ENCODE measurements at places on chromosomes 5 and 9.

DNA sequence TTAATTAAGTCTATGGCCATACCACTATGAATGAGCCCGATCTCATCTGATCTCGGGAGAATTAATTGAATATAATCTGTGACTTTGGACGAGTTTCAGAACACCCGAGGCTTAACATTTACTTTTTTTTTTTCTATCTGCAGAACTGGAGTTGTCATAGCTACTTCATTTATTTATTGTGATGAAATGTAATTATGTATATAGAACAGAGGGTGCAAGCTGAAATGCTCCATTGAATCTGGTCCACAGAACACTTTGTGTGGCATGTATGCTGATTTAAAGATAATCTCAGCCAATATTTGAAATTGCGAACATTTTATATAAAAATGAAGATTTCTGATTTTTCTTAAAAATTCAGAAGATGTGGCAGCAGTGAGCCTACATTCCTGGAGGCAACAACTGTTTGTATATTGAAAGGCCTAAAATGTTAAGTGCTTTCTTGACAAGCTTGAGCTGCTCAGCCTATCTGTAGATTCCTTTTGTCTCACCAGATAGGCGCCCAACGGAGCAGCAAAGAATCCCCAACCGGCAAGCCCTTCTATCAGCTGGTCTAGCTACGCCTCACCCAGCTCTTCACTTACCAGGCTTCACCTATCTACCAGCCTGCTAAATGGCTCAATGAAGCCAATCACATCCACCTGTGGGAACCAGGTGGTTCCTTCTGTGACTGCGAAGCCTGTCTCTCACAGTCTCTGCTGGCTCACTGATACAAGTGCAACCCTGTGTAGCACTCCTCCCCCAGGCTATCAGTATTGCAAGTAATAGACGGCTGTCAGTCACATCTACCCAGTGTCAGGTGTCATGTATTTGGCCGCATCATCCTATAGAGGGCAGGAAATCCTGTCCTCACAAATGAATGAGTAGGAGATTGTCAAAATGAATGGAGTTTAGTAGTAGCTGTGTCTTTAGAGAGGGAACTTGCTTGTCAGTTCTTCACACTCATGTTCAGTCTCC lies 170.6 kb upstream of the MRPS30 start:
- no peak for DNase-seq

DNA sequence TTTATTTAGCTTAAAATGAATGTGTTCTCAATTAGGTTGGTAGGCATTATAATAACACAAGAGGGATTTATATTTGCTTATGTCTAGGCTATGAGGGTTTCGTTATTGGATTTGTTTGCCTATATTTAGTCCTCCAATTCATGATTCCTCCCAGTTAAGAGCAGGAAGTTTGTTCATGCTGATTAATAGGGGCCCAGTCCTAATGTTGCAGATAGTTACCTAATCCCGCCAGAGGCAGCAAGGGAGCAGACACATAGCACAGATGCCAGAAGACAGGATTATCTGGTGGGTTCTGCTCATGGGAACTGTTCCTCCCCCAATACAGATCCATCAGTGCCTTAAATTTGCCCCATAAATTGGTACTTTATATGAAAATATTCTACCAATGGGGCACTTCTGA lies 100.8 kb upstream of the TLE4 start:
- DNase-seq = no peak

DNA sequence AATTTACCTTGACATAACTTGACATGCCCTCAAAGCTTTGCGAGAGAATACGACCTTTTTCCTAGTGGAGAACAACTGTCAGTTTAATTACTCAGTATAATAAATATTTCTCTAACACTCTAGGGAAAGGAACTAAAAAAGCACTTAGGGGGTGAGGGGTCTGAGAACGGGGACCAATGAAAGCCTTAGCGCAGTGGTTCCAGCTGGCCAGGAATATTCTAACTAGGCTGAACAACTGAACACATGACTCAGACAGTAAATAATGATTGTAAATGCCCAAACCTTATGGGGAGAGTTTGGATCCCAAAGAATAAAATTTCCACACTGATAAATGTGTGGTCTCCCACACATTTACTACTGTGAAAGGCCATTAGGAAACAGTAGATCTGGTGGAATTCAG lies 14.9 kb downstream of the MYO10 start:
- DNase-seq = no peak

GRCh38 chr5:145689235-145689634 lies 145.9 kb downstream of the PRELID2 start:
- no peak for DNase-seq

- DNase-seq = no peak
These were observed 55.2 kb upstream of the TMEM252 start for GRCh38 chr9:68595868-68596267.
